Cerebellum (tissue), 4 donors: ENCODE measurements at places on chromosomes 2 and 18.
A peak's percentile ranks its signal among the peaks of the same experiment; 100 is the strongest.

- no peak for DNase-seq
Measured at GRCh38 chr2:74884118-74884762, 50.3 kb downstream of the HK2 start.

GRCh38 chr18:44579028-44579702 lies 101.5 kb upstream of the SETBP1 start:
- DNase-seq: no peak

DNA sequence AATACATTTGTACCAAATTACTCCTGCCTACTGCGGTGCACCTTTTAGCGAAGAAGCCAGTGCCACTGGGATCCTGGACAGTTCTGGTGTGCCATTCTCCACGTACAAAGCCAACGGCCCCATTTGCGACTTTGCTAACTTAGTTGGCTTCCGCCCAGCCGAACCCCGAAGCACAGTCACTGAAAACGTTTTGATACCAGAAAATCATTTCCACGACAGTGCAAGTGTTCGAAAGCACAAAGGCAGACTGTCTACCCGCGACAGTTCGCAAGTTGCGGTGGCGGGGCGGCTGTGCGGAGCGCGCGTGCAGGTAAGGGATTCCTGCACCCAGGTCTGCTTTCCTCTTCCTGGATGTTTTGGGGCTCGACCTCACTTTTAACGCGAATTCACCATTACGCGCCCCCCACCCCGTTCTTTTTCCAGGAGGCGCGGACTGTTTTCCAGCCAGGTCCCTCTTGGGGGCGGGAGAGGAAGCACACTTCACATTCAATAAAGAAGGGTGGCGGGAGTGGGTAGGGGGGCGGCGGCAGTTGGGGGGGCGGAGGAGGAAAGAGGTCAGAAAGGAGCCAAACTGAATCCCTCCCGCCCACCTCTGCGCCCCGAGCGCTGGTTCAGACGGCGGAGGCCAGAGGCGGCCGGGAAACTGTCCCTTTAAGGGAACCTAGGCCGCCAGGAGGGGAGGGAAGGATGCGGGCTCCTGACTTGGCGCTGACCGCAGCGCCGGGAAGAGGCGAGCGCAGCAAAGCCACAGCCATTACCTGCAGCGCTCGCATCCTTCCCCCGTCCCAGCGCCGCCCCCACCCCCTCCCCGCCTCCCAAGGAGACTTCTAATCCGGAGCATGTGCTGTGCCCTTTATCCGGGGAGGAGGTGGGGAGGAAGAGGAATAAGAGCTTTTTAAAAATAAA lies 107.4 kb upstream of the KCTD1 start:
- peak; percentile 85 for DNase-seq

GRCh38 chr2:8659735-8660492 lies 21.9 kb upstream of the ID2 start:
- DNase-seq: no peak

DNA sequence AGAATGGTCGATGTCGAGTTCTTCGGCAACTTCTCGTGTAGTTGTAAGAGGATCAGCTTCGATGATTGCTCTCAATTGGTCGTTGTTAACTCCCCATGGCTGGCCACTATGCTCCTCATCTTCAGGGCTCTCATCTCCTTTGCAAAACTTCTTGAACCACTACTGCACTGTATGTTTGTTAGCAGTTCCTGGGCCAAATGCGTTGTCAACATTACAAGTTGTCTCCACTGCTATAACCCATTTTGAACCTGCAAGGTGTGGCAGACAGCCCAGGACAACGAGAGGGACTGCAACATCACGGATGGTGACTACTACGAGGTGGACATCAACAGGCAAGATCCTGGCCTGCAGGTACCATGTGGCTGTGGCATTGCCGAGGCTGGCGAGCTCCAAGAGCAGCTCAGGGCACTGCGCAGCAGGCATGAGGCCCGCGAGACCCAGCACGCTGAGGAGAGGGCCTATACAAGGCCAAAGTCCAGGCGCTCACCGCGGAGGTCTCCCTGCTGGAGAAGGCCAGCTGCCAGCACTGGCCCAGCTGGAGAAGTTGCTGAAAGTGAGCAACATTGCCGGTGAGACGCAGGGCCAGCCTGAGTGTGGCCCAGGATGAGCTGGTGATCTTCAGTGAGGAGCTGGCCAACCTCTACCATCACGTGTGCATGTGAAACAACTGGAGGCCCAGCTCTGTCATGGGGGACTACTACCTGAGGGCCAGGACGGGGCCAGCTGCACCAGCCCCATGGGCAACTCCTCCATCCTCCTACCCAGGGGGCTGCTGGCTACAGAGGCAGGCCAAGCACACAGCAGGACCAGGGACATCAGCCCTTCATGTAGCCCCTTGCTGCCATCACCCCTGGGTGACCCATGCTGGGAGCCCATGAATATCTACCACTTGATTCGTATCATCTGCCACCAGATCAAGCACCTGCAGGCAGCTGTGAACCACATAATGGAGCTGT lies 20.2 kb downstream of the CLK1 start:
- DNase-seq: no peak

DNA sequence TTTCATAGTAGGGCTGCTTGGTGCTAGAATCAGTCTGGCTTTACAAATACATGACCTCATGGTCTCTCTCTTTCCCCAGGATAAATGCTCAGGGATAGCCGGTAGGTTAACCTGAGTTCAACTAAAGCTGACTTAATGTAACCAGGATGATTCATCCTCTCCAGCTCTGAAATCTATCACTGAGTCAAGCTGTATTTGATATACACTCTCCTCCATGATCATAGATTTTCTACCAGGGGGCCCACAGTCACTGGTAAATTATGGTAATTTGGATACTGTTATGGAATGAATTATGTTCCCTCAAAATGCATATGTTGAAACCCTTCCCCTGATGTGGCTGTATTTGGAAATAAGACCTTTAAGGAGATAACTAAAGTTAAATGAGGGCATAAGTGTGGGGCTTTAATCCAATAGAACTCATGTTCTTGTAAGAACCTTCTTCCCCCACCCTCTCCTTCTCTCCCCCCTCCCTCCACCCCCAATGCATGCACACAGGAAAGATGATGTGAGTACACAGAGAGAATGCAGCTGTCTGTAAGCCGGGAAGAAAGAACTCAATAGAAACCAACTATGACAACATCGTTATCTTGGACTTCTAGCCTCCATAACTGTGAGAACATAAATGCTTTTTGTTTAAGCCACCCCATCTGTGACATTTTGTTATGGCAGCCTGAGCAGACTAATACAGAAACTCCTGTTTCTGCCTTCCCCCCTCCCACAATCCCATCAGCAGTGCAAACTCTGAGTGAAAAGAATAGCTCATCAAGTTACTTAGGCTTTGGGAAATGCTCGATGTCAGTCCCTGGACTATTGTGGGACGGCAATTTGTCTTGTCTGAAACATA lies 134.9 kb upstream of the KYNU start:
- DNase-seq: no peak

DNA sequence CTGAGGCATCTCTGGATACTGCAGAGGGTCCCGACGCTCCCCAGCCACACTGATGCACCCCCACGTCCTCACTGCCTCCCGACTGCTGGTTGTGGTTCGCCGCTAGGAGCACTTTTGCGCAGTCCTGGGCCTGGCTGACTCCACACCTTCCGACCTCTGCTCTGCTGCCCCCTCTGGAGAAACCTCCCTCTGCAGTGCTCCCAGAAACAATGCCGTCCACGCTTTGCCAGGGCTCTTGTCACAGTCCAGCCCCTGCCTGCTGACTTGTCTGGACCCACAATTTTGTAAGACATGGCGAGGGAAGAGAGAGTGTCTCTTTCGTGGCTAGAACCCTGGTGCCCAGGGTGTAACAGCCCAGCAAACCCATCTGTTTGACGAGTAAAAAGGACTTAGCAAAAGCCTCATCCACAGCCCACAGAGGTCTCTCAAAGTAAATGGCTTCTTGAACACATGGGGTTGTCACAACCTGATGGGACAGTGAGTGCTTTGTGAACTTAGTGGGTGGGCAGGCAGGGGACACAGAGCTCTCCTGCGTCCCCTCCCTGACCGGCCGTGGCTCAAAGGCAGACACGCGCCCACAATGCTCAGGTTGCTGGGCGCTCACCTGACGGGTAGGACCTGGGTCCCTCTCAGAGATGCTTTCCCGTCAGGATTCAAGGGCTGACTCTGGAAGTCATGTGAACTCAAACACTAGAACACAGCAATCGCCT lies 4.0 kb downstream of the COPS9 start:
- no peak for DNase-seq

- no peak for DNase-seq
Measured at GRCh38 chr2:37379881-37380296, 35.5 kb downstream of the QPCT start.

- DNase-seq: peak; percentile 15
Measured at GRCh38 chr2:46615986-46616485, 136.7 kb downstream of the TMEM247 start.
